ENCODE measurements at places on chromosomes 7 and 10.

- H3K36me3 ChIP-seq: no peaks in the 10 kb centered on the region
- H3K4me3 ChIP-seq: no peak overlapping the region
- no peaks in the 10 kb centered on the region for H3K27me3 ChIP-seq
- no peaks in the 10 kb centered on the region for H3K4me1 ChIP-seq
- no peak overlapping the region for H3K27ac ChIP-seq
Observed at GRCh38 chr7:64494912-64495461, 67.9 kb downstream of the ZNF680 start.

GRCh38 chr10:46091080-46091827 is 45.2 kb upstream of the MSMB start:
- no peaks in the 10 kb centered on the region for H3K36me3 ChIP-seq
- peak overlapping the region; percentile 49 for H3K27ac ChIP-seq
- no peaks in the 10 kb centered on the region for H3K27me3 ChIP-seq
- DNase-seq: peak; percentile 43
- no peak overlapping the region for H3K4me3 ChIP-seq

DNA sequence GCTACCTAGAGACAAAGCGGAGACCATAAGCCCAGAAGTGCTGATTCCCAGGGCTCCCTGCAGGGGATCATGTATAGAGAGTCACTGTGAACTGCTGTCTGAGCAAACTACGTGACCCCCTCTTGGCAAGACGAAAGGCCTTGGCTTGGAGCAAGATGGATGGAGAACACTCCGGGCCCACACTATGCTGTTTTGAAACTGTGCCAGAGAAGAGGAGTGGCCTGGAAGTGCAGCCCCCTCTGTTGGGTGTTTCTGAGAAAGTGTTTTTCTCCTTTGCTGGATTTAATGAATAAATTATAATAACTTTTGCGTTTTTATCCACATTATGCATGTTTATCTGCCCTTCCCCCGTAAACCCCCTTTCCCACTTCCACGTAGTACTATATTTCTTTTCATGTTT is 639.3 kb upstream of the GALNT17 start:
- DNase-seq: no peak
- H3K4me1 ChIP-seq: no peaks in the 10 kb centered on the region
- H3K27me3 ChIP-seq: no peaks in the 10 kb centered on the region
- no peak overlapping the region for H3K4me3 ChIP-seq
- no peaks in the 10 kb centered on the region for H3K36me3 ChIP-seq
- no peak overlapping the region for H3K27ac ChIP-seq

DNA sequence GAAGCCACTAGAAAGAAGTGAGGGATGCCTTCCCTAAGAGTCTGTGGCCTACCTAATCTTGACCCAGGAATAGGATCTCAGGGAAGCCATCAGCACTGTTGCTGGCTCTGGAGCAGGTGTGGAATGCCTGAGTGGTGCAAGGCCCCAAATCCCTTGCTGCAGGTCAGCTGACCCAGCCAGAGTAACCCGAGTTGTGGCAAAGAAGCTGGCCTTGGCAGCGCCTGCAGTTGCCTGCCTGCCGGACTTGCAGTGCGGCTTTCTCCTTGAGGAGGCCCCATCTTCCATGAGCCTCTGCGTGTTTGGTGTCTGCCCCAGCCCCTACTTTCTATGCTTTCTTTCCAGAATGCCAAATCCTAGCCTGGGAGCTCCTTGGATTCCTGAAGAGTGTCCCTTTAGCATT is 5.8 kb downstream of the KIAA1217 start:
- H3K4me3 ChIP-seq: no peak overlapping the region
- H3K27me3 ChIP-seq: peaks cover 5% of the 10 kb centered on the region
- no peaks in the 10 kb centered on the region for H3K4me1 ChIP-seq
- no peaks in the 10 kb centered on the region for H3K36me3 ChIP-seq
- no peak for DNase-seq

DNA sequence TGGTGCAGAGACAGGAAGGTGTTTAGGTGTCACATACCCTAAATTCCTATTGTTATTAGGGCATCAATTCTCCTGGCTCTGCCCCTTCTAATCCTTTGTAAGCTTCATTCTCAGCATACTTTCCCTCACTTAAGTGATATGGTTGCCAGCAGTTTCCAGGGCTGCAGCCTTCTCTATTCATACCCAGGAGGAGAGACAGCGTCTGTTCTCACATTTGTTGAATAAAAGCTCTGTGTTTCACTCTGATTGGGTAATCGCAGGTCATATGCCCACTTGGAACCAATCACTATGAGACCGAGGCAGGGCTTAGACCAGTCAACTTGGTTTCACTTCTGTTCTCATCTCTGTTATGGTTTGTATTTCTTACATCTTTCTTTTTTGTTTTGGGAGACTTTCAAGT is 109.6 kb upstream of the MTPN start:
- no peaks in the 10 kb centered on the region for H3K36me3 ChIP-seq
- no peaks in the 10 kb centered on the region for H3K4me1 ChIP-seq
- H3K4me3 ChIP-seq: peak overlapping the region; percentile 51

DNA sequence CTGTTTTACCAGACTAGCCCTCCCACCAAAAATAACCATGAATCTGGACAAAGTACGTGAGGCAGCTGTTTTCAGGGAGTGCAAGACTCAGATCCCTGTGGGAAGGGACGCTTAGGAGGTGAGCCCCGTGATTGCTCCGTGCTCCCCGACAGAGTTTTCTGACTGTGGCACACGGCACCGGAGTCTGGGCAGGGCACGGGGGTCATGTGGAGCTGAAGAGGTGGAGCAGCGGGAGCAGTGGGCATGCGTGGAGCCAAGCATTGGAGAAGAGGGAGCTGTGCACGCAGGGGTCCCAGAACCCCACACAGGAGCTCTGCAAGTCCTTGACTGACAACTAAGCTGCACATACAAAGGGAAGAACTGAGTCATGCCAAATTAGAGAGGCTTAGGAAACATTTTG is 11.1 kb upstream of the CAMK2B start:
- peaks cover 4% of the 10 kb centered on the region for H3K27me3 ChIP-seq
- no peak overlapping the region for H3K4me3 ChIP-seq
- DNase-seq: no peak
- no peak overlapping the region for H3K27ac ChIP-seq

- no peak for DNase-seq
- no peaks in the 10 kb centered on the region for H3K27me3 ChIP-seq
- no peaks in the 10 kb centered on the region for H3K4me1 ChIP-seq
- H3K36me3 ChIP-seq: no peaks in the 10 kb centered on the region
Observed at GRCh38 chr7:158997110-158997453, 140.7 kb downstream of the DYNC2I1 start.

GRCh38 chr7:137992550-137993394 is 9.1 kb downstream of the CREB3L2 start:
- H3K36me3 ChIP-seq: no peaks in the 10 kb centered on the region
- H3K27me3 ChIP-seq: no peaks in the 10 kb centered on the region
- no peak for DNase-seq
- H3K27ac ChIP-seq: no peak overlapping the region

DNA sequence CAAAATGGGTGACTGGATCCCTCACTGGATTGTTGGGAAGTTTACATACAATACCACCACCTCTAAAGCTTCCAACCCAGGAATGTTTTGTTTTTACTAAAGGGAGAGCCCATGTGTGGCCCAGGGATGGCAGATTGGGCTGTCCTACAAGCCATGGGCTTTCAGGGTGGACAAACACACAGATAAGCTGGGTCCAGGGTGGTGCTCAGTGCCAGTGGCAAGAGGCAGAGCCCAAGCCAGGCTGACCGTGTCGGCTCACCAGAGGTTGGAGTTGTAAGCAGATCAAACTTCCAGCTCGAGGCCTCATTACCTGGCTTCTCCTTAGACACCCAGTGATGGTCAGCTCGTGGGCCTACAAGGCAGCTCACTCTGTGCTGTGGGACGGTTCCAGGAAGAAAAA is 52.3 kb downstream of the CDH23 start:
- no peaks in the 10 kb centered on the region for H3K4me1 ChIP-seq
- no peaks in the 10 kb centered on the region for H3K27me3 ChIP-seq
- no peak for DNase-seq
- no peak overlapping the region for H3K27ac ChIP-seq

DNA sequence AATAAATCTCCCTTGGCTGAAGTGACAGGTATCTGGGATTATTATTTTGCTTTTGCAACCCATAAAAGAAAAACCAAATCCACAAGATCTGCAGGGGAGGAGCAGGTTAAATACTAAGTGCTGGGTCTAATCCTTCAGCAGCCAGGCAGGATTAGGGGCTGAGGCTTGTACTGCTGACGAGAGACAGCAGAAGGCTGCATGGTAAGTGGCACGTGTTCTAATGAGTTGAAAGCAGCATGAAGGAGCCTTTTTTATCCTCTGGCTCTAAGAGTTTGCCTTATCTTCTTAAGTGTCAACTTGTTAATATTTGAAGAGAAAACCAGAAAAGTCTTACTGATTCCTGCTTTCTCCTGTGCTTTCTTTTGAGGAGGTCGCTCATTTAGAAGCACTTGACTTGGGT is 50.0 kb downstream of the LYZL2 start:
- DNase-seq: no peak
- no peak overlapping the region for H3K27ac ChIP-seq
- H3K4me3 ChIP-seq: no peak overlapping the region
- H3K36me3 ChIP-seq: no peaks in the 10 kb centered on the region

GRCh38 chr7:12768948-12769347 is 81.5 kb downstream of the ARL4A start:
- no peak overlapping the region for H3K4me3 ChIP-seq
- H3K4me1 ChIP-seq: no peaks in the 10 kb centered on the region
- no peaks in the 10 kb centered on the region for H3K36me3 ChIP-seq
- no peak overlapping the region for H3K27ac ChIP-seq

DNA sequence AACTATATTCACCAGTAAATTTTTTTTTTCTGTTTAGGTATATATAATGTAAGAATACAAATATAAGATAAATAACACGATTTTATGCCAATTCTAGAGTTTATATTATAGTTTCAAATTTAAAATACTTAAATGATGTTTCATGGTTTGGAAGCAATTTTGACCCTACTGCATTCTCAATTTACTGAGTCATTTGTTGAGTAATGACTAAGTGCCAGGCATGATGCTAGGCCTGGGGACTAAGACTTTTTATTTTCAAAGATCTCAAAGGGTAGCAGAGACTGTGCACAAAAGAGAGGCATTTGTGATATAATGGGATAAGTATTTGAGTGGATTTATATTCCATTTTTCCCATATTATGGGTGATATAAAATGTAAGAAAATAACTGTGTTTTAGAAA is 78.9 kb upstream of the SMIM30 start:
- DNase-seq: no peak
- H3K27ac ChIP-seq: no peak overlapping the region
- H3K36me3 ChIP-seq: no peaks in the 10 kb centered on the region
